ENCODE measurements at places on chromosomes 3 and 15. TPM values are rescaled to one million over a fixed set of nuclear protein-coding genes. Genes with fewer than 3 reads are reported as not detected.

The C3orf20 gene
- 0.92 TPM for total RNA-seq

The ATP13A5 gene
- not detected for total RNA-seq

The THPO gene
- total RNA-seq = 3.0 TPM

The ITPKA gene
- total RNA-seq = 6.0 TPM

The NECTIN3 gene
- total RNA-seq = 22.8 TPM

The LRRC31 gene
- not detected for total RNA-seq

GRCh38 chr15:77104155-77104554 is 33.2 kb upstream of the TSPAN3 start:
- H3K4me3 ChIP-seq = no peak overlapping the region
- H3K36me3 ChIP-seq = no peaks in the 10 kb centered on the region
- peaks cover 11% of the 10 kb centered on the region for H3K4me1 ChIP-seq
- no peak overlapping the region for H3K27ac ChIP-seq

- H3K27me3 ChIP-seq = no peaks in the 10 kb centered on the region
- no peak overlapping the region for H3K4me3 ChIP-seq
- DNase-seq = no peak
- H3K36me3 ChIP-seq = no peaks in the 10 kb centered on the region
- no peak overlapping the region for H3K27ac ChIP-seq
Observed at GRCh38 chr15:80820092-80820491, 40.9 kb downstream of the CEMIP start.

- no peak for DNase-seq
- H3K4me3 ChIP-seq = no peak overlapping the region
- no peaks in the 10 kb centered on the region for H3K27me3 ChIP-seq
- no peak overlapping the region for H3K27ac ChIP-seq
- H3K36me3 ChIP-seq = no peaks in the 10 kb centered on the region
Observed at GRCh38 chr3:86814321-86814720, 176.6 kb downstream of the VGLL3 start.

DNA sequence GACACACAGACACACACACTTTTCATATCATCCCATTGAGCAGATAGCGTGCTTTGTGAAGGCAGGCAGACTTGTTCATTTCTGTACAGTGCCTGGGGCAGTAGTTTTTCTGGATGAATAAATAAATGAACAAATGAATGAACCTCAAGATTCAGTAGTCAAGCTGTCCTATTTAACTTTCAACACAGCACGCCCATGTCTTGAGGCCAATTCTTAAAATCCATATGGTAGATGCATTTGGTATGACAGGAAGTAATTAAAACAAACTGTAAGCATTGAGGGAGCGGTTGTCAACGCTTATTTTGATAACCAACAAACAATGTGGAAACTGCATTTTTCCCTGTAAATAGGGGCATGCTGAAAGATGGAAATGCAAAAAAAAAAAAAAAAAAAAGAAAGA is 80.0 kb upstream of the BNC1 start:
- no peak overlapping the region for H3K27ac ChIP-seq
- H3K4me3 ChIP-seq = no peak overlapping the region
- peaks cover 12% of the 10 kb centered on the region for H3K4me1 ChIP-seq
- peaks cover 36% of the 10 kb centered on the region for H3K27me3 ChIP-seq
- no peaks in the 10 kb centered on the region for H3K36me3 ChIP-seq

- no peak overlapping the region for H3K27ac ChIP-seq
- H3K36me3 ChIP-seq = no peaks in the 10 kb centered on the region
- peak; percentile 91 for DNase-seq
- no peak overlapping the region for H3K4me3 ChIP-seq
Observed at GRCh38 chr15:74406992-74407705, 26.6 kb downstream of the SEMA7A start.

- DNase-seq = no peak
- no peak overlapping the region for H3K4me3 ChIP-seq
- no peaks in the 10 kb centered on the region for H3K4me1 ChIP-seq
- no peaks in the 10 kb centered on the region for H3K36me3 ChIP-seq
- H3K27me3 ChIP-seq = no peaks in the 10 kb centered on the region
- no peak overlapping the region for H3K27ac ChIP-seq
Observed at GRCh38 chr3:7651274-7651673, 790.4 kb downstream of the GRM7 start.

GRCh38 chr3:168251371-168251770 is 155.6 kb upstream of the GOLIM4 start:
- DNase-seq = no peak
- peaks cover 17% of the 10 kb centered on the region for H3K4me1 ChIP-seq
- H3K27ac ChIP-seq = no peak overlapping the region
- H3K4me3 ChIP-seq = peak overlapping the region; percentile 90
- no peaks in the 10 kb centered on the region for H3K27me3 ChIP-seq

- H3K36me3 ChIP-seq = no peaks in the 10 kb centered on the region
- H3K27ac ChIP-seq = no peak overlapping the region
- DNase-seq = no peak
- no peak overlapping the region for H3K4me3 ChIP-seq
Observed at GRCh38 chr15:66036859-66037258, 167.6 kb downstream of the RAB11A start.

DNA sequence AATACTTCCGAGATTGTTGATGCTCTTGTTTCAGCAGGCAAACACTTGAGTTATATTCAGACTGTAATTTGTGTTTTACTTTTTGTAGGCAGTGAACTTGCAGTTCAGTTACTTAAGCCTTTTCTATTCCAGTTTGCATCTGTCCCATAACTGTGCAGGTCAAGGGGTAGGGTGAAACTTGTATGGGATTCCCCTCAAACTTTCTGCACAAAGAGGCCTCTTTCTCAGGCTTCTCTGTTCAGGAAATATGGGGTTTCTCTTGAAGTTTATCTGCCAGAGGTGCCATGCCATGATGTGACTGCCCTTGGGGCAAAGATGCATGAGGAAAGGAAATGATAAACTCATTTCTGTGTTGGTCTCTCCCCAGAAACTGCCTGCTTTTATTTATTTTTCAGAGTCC is 66.7 kb downstream of the SLC24A1 start:
- H3K27ac ChIP-seq = no peak overlapping the region
- peaks cover 4% of the 10 kb centered on the region for H3K36me3 ChIP-seq
- H3K4me3 ChIP-seq = no peak overlapping the region
- H3K4me1 ChIP-seq = no peaks in the 10 kb centered on the region
- no peaks in the 10 kb centered on the region for H3K27me3 ChIP-seq

DNA sequence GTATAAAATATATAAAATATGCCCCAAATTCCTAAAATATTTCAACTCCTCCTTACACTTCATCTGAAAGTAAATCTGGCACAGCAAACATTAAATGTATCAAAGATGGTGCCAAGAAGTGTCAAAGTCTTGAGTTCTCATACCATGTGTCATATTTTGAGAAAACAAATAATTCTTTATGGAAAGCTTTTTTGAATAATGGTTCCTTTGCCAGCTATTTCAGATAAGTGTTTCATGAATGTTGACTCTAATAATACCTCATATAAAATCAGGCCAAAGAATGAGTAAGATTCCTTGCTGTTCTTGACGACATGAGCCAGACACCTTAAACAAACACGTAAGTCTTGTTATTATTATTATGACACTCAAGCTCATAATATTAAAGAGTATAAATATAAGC is 30.3 kb upstream of the ZNF385D start:
- peaks cover 45% of the 10 kb centered on the region for H3K4me1 ChIP-seq
- H3K27me3 ChIP-seq = no peaks in the 10 kb centered on the region
- H3K36me3 ChIP-seq = no peaks in the 10 kb centered on the region
- no peak overlapping the region for H3K4me3 ChIP-seq

DNA sequence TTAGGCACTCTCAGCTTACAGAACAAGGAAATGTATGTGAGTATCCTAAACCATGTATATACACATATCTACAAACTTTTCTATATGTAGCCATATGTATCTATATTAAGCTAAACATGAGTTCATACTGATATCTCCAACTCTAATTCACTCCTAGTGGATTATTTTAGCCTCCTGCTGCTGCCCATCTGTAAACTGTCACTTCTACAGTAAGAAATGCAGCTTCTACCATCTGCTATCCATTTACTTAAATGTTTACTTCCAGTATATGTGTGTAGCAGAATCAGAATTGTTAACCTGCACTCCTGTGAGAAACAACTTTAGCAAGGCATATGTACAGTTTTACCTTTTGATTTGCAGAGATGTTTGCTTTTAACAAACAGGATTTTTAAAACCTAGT is 478.5 kb upstream of the CBLB start:
- H3K27me3 ChIP-seq = no peaks in the 10 kb centered on the region
- H3K36me3 ChIP-seq = no peaks in the 10 kb centered on the region
- H3K4me3 ChIP-seq = no peak overlapping the region
- H3K27ac ChIP-seq = peak overlapping the region; percentile 4
- DNase-seq = no peak
- peaks cover 18% of the 10 kb centered on the region for H3K4me1 ChIP-seq
